ELF-1 (cell line): ENCODE measurements at places on chromosomes 1 and 21.

GRCh38 chr1:153389401-153389800 is 1.5 kb downstream of the S100A8 start:
- DNase-seq = no peak

DNA sequence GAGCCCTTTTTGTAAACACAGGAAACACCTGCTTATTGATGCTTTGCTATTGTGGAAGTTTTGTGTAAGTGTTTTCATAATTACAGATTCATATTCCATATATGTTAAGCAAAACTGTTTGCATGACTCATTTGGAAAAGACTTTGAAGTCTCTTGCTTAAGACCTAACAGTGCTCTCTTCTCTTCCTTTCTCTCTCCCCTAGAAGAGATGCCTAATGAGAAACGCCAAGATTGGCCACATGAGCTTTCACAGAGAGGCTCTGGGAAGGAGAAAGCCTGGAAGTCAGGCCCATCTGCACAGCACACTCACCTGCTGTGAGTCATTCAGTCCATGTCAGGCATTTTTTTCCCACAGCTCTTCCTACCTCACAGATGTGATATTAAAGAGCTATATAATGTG is 101.6 kb upstream of the PALMD start:
- DNase-seq = no peak

GRCh38 chr1:204868340-204868700 is 2.3 kb upstream of the NFASC start:
- DNase-seq = no peak

- no peak for DNase-seq
Measured at GRCh38 chr1:206062464-206062863, 9.5 kb downstream of the RHEX start.

DNA sequence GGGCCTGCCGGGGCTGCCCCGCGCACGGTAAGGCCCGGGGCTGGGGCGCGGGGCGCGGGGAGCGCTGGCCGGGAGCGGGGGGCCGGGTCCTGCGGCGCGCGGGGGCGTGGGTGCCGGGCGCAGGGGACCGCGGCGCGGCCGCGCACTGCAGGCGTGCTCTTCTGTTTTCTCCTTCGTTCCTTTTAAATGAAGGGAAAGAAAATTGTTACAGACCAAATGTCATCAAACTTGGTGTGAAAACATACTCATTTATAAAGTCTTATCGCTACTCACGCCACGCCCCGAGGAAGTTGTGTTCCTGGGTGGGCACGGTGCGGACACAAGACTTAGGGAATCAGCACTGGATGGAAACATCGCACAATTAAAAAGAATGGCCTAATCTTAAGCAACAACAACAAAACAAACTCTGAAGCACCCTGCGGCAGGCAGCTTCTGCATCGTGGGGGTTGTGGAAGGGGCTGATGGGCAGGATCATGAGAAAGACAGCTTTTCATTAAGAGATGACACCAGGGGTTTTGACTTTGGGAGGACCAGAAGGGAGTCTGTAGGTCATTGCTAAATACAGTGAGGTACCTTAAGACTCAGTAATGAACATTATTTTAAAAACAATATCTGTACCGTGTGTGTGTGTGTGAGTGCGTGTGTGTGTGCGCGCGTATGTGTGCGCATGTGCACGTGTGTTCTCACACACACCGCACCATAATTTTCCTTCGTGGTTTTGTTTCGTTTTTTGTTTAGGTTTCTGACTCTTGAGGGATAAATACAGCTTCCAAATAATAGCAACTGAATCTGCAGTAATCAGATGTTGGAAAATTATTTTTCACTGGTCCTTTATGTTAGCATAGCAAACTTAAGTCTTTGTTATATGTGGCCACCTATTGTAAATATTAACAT is 548 bp downstream of the B3GALT5 start:
- DNase-seq = no peak

- no peak for DNase-seq
Measured at GRCh38 chr21:23542097-23542496, 2065.2 kb downstream of the MRPL39 start.

DNA sequence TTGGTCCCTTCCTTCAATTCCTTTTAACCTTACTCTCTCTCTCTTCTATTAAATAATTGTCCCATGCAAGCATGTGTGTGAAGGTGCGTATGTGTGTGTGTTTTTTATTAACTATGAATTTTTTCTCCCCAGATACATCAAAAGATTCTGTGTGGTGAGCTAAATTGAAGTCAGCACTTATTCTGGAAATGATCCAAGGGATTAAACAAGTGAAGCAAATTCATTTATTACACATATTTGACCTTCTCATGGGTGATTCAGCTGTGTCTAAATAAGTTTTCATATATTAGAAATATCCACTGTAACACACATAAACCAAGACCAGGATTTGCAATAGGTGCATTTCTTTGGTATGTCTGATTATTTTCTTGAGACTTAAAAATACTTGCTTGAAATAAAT is 24.3 kb downstream of the CHODL start:
- DNase-seq = no peak

GRCh38 chr1:15167386-15167785 is 13.8 kb downstream of the TMEM51 start:
- DNase-seq = no peak

GRCh38 chr1:231702331-231702730 is 75.7 kb downstream of the DISC1 start:
- no peak for DNase-seq

DNA sequence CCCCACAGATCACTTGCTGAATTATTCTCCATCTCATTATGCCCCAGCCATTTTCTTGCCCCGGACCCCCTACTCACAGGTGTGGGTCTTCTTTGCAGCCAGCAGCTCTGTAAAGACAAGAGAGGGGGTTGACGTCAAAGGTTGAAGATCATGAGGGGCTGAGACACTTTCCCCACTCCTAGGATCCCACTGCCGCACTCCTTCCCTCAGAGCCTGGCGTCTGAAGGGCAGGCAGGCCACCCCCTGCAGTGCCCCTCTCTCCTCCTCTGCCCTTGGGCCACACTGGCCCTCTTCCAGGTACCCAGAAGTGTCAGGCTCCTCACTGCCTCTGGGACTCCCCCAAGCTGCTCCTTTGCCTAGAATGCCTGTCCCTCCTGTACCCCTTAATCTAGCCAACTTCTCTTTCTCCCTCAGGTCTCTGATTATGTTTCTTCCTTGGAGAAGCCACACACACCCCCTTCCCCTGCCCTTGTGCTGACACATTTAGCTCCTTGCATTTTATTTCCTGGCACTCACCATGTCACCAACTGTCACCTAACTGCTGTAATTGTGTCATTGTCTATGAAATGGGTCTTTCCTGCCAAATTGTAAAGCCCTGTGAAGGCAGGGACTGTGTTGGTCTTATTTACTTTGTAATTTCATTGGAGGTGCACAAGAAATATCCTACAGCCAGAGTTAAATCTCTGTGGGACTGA is 2.1 kb downstream of the RORC start:
- no peak for DNase-seq

DNA sequence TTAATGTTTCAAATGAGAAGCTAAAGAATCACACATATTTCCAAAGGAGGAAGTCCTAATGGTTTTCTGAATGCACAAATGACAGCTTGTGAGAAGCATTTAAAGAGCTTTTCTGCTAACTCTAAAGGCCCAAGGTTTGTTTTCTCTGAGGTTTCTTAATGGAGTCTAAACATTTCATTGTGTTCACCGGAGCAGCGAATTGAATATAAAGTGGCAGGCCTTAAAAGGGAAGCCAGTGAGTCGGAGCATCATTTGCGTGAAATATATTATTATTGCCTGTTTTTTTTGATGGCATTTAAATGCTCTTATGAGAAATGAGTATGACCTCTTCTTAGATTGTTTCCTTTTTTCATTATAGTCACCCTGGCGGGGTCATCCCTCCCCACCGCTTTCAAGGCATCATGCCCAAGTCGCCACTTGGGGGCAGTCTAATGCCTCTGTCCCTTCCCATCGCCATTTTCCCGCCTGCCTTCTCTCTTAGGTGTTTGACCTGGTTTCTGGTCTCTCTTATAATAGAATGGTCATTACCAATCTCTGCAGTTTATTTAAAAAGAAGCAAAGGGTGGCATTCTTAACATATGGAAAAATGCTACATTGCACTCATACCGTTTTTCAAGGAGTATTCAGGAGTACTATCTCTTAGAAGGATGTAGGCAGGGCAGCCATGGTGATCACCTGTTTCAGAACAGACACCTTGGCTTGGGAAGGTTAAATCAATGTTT is 25.3 kb upstream of the OVAAL start:
- DNase-seq = peak; percentile 75
